HepG2 (cell line): ENCODE measurements at places on chromosomes 6 and 20. TPM values are rescaled to one million over a fixed set of nuclear protein-coding genes. Genes with fewer than 3 reads are reported as not detected.

The SMPDL3A gene
- total RNA-seq: 6.4 and 7.8 TPM in 2 replicates

The SLC35D3 gene
- total RNA-seq: not detected in 2 replicates

The REM1 gene
- total RNA-seq: not detected in 2 replicates

The TBC1D32 gene
- 3.1 and 4.8 TPM in 2 replicates for total RNA-seq

- DNase-seq: no peak
Observed at GRCh38 chr6:157380458-157380778, 572 bp upstream of the ZDHHC14 start.

DNA sequence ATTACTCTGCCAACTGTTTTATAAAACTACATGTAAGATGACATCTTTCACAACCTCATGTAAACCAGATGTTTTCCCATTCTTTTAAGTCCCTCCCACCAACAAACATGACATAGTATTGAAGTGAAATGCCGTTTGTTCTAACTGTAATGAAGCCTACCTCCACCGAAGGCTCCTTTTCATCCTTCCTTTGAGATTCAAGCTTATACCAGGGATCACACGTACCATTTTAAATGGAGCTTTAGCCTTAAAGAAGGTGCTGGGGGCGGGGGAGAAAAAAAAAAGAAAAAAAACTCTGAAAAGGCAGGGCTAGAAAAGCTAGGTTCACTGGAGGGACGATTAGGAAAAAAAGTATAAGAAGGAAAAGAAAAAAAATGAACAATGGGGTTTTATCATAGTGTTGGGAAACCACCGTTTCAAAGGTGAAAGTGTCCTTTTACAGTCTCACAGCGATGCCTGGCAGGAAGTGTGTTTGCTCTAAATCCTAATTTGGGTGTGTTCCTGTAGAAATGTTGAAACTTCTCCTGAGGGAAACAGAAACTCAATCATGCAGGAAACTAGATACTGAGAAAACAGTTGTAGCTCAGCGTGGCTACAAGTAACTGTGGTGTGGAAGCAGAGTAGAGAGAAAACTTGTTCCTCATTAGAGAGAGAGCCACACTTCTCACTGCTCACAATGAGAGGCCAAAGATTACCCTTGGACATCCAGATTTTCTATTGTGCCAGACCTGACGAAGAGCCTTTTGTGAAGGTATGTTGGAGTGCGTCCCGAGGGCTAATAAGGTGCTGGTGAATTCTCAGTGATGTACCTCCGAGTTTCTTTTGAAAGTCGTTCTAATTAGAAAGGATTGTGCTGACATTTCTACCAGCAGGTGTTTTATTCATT is 37.6 kb upstream of the HINT3 start:
- DNase-seq: peak; percentile 97
